ENCODE measurements at places on chromosomes 5 and 9.

GRCh38 chr9:111914749-111915424 is 18.3 kb downstream of the UGCG start:
- no peak for DNase-seq

DNA sequence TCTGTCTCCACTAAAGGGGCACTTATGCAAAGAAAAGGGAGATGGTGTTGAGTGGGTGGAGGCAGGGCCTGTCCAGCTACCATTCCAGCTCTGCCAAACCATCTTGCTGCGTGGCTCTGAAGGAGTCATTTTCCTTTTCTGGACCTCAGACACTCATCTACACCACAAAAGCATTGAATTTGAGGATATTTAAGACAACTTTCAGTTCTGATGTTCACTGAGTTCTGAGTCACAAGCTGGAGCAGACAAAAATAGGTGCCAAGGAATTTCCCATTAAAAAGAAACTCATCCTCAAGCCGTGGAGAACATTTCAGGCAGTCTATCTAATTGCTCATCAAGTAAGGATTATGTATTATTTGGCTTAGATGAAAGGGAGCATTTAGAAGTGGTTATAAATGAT is 195.0 kb upstream of the TBC1D2 start:
- DNase-seq, result no peak

DNA sequence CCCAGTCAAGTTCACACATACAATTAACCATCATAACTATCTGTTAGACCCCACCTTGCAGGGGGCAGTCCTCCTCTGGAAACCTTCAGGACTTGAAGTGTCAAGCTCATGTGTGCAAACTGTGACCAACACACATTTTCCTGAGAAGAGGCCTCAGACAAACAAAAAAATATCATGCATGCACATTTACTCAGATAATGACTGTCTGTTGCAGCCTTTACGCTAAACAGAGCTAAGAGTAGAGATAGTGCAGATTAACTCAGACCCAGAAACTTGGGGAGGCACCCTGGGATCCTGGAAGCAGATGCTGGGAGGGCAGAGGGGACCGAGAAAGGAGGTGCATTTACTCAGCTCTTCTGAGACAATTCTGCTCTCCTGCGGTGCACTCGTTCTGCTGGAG is 3.6 kb upstream of the S1PR3 start:
- DNase-seq, result no peak

DNA sequence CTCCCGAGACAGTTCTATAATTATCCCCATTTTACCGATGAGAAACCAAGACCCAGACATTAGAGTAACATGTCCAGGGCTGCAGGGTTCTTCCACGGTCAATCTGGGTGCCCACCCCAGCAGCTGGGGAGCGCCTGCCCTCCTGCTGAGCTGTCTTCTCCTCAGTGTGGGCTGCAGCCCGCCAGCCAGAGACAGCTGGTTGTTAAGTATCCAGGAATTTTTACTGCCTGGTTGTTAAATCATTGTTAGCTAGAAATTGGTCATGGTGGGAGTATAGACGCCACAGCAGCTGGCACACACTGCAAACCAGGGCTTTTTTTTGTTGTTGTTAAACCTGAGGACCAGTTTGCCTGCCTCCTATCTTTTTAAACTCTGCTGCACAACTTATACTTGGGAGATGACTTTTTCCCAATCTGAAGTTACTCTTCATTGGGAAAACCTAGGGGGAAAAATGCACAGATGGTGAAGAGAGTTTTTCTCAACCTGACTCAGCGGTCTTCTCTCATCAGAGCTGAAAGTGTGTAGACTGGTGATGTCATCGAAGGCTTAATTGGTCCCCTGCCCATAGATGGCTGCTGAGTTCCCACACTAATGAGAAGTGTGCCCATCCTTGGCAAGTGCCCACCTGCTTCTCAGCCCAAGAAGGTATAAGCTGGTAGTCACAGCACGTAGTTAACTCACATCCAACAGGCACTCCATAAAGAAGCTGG is 208.6 kb downstream of the DRD1 start:
- DNase-seq, result no peak

GRCh38 chr5:75992753-75993152 is 90.4 kb upstream of the SV2C start:
- DNase-seq, result no peak

GRCh38 chr5:147072622-147073021 is 162.2 kb upstream of the STK32A start:
- no peak for DNase-seq

- no peak for DNase-seq
Observed at GRCh38 chr5:149014571-149015031, 48.3 kb downstream of the SH3TC2 start.

DNA sequence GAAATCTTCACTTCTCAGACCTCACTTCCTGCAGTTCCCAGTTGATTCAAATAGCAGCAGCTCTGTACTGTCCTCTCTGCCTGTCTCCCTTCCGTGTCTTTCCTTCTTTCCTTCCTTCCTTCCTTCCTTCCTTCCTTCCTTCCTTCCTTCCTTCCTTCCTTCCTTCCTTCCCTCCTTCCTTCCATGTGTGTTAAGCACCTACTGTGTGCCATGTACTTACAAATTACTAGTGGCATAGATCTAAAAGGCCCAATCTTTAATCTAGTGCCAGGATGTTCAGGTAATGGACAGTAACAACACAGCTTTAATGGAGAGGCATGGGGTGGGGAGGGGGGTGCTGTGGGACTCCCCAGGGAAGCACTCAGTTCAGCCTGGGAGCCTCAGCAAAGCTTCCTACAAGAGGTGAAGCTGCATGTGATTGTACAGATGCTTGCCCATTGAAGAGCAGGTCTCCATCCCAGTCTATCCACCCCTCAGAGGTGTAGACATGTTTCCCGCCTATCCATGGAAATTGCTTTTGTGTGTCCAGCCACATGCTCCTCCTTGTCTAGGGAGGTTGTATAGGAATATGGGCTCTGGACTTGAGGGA is 106.0 kb downstream of the RGS3 start:
- DNase-seq, result no peak

- no peak for DNase-seq
Observed at GRCh38 chr5:58452566-58453258, 7.2 kb downstream of the PLK2 start.

DNA sequence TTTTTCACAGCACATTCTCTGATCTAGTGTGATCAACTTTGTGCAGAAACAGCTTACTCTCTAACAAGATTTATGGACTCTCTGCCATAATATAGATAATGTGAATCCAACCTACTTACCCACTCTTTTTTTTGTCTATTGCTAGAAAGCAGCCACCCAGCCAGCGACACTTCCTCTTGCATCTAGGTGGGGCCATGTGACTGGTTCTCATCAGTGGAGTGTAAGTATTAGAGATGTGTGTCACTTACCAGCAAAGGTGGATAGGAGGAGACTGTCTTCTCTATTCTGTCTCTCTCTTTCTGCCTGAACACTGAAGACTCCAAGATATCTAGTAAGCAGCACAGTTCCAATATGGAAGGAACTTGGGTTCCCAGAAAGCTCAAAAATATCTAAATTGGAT is 174.8 kb downstream of the MCTP1 start:
- DNase-seq, result no peak

GRCh38 chr5:112109331-112110007 is 309.6 kb downstream of the EPB41L4A start:
- DNase-seq, result no peak

- DNase-seq, result no peak
Observed at GRCh38 chr9:81086416-81086815, 602.9 kb downstream of the TLE1 start.

- no peak for DNase-seq
Observed at GRCh38 chr9:28056466-28056865, 483.2 kb upstream of the C9orf72 start.

- no peak for DNase-seq
Observed at GRCh38 chr9:19116107-19116790, 11.0 kb downstream of the PLIN2 start.

DNA sequence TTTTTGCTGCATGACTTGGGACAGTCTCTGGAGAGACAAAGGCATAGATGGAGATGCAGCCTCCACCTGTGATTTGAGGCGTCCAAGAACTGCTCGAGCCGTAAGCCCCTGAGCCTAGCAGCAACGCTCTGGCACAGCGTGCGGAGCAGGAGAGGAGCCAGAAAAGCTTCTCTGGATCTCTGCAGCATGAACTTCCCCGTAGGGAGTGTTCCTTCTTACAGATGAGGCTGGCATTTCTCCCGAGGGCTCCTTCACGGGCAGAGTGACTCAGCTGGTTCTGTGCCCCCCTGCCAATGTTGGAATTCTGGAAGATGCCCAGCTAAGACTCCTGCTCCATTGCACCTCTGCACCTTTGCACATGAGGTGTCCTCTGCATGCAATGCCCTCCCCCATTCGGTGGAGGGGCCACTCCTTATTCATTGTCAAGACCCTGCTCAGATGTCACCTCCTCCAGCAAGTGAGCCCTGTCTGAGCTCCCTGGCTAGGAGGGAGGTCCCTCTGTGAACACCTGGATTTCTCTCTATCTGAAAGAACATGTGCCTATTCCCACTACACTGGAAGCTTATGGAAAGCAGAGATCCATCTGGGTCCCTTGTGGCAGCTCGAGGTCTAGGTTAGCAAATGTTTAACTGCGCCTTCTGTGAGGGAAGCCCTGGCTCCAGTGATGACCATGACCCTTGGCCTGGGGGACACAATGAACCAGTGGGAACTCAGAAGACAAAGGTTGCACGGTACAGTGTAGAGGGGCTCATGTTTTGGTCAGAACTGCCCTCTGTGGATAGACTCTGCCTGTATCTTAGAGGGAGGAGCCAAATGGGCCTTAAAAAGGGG is 39.6 kb downstream of the SH3PXD2B start:
- DNase-seq, result no peak

DNA sequence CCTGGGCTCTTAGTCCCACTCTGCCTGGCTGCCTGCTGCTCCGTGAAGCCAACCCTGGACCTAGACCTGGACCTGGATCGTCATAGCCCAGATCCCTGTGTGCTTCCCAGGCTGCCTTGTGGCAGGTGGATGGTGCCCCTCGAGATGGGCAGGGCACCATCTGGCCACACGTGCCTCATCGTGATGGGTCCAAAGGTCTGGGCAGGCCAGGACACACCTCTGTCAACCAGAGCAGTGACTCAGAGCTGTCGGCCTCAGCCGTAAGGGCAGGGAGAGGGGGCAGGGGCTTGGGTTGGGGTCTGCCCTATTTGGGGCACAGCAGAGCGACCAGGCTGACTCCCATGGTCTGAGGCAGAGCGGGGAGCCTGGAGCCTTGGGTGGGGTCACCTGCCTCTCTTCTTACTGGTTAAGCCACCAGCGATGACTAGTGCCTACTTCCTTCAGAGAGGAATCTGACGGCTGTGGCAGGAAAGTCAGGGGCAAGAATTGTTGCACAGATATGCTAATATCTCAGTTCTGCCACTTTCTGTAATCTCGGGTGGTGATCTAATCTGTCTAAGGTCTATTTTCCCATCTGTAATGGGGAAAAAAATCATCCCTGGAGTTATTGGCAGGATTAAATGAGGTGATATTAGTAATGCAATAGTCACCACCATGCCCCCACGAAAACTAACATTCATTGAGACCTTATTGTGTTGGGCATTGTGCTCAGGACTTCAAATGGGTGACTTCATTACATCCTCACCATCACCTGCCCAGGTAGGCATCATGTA is 3.2 kb upstream of the CDHR2 start:
- no peak for DNase-seq

- no peak for DNase-seq
Observed at GRCh38 chr5:115306011-115306536, 9.6 kb upstream of the CCDC112 start.

GRCh38 chr5:59246882-59247281 is 646.6 kb downstream of the PDE4D start:
- DNase-seq, result no peak

GRCh38 chr9:116379821-116380220 is 226.2 kb downstream of the PAPPA start:
- no peak for DNase-seq

- DNase-seq, result no peak
Observed at GRCh38 chr9:105822814-105823213, 128.5 kb downstream of the TMEM38B start.

DNA sequence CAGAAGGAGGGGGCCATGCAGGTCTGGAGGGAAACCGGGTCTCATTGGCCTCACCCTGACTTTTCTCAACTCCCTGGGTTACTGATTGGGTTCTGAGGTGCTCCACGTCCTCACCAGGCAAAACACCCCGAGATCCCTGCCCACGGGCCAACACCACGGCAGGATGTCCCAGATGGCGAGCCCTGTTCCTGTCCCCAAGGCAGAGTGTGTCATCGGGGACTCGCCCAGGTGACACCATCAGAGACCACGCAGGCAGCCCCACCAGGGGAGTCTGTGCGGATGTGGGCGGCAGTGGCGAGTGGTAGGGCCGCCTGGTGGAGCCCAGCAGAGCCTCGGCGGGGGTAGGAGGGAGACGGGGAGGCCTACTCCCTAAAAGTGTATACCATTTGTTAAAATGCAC is 59.0 kb upstream of the UBAC1 start:
- no peak for DNase-seq

GRCh38 chr5:9438596-9439354 is 107.1 kb downstream of the SEMA5A start:
- no peak for DNase-seq

DNA sequence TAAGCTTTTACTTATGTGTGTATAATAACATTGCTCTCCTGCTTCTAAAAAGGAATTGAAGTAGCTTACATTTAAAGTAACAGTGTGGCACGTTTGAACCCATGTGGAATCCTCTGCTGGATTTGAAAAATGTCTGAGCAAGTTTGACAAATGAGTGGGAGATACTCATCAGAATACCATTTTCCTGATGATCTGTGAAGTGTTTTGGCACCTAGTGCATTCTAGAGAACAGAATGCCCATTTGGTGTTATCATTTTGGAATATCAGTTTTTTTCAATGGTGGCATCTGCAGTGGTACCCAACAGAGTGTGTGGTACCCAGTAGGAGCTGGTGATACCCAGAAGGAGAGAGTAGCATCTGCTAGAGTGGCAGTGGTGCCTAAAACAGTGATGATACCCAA is 471.1 kb downstream of the PLK2 start:
- DNase-seq, result no peak

- no peak for DNase-seq
Observed at GRCh38 chr9:121807823-121808278, 156.4 kb downstream of the DAB2IP start.

DNA sequence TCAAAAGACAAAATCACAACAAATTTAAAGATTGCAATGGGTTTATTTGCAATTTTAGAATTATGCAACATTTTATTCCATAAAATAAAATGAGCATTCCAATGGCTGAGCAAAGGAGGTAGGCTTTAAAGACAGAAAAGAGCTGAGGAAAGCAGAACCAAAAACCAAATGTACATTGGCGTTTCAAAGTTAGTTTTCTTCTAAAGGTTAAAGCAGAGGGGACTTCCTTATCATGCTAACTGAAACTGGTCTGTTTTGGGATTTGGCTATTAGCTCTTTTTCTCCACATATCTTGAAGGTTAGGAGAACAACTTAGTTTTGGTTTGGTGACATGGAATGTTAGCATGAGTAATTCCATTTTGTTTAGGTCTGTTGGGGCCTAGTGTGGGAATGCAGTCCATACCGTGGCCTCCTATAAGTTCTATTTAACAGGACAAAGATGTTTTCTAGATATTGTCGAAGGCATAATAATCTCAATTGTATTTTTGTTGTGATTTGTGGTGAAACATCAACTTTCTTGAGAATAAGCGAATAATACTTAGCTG is 20.3 kb downstream of the DCP2 start:
- DNase-seq, result no peak

All from stimulated activated effector memory CD8-positive, alpha-beta T cell treated with anti-CD3 and anti-CD28 coated beads, Interleukin-12 subunit alpha, Interleukin-12 subunit beta, amount 100 ng/mL, for 72 hours (primary cell).